ENCODE measurements at places on chromosomes 5 and 9.

DNA sequence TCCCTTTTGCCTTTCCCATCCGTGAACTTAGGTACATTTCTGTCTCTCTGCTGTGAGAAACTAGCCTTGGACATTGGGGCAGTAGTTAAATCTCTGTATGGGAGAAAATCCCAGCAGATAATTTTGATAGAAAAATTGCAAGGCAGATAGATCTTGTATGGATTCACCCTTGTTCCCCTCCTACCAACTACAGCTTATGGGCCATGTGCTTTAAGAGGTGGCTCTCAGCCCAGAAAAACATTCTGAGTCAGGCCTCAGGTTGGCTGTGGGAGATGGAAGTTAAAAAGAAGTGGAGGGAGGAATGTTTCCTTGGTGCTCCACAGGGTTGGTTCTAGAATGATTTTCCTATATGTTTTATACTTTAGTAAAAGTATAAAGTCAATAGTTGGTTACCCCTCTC is 1.4 kb upstream of the KDM3B start:
- DNase-seq: no peak

- DNase-seq: no peak
These were observed 63.8 kb upstream of the PPARGC1B start for GRCh38 chr5:149666212-149666852.

GRCh38 chr5:60594715-60595477 is 105.1 kb downstream of the DEPDC1B start:
- DNase-seq: no peak

- no peak for DNase-seq
These were observed 47.1 kb downstream of the BRINP1 start for GRCh38 chr9:119322184-119322583.

DNA sequence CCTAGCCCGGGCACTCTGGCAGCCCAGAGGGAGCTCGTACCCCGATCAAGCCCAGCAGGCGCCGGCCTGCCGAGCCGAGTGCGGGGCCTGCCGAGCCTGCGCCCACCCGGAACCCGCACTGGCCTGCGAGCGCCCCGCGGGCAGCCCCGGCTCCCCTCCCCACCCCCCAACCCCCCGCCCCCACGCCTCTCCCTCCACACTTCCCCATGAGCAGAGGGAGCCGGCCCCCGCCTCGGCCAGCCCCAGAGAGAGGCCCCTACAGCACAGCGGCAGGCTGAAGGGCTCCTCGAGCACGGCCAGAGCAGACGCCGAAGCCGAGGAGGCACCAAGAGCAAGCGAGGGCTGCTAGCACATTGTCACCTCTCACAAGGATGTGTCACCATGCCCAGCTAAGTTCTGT is 36.2 kb upstream of the CCDC180 start:
- DNase-seq: no peak

- no peak for DNase-seq
These were observed 80.8 kb downstream of the MAPKAP1 start for GRCh38 chr9:125626187-125626586.

DNA sequence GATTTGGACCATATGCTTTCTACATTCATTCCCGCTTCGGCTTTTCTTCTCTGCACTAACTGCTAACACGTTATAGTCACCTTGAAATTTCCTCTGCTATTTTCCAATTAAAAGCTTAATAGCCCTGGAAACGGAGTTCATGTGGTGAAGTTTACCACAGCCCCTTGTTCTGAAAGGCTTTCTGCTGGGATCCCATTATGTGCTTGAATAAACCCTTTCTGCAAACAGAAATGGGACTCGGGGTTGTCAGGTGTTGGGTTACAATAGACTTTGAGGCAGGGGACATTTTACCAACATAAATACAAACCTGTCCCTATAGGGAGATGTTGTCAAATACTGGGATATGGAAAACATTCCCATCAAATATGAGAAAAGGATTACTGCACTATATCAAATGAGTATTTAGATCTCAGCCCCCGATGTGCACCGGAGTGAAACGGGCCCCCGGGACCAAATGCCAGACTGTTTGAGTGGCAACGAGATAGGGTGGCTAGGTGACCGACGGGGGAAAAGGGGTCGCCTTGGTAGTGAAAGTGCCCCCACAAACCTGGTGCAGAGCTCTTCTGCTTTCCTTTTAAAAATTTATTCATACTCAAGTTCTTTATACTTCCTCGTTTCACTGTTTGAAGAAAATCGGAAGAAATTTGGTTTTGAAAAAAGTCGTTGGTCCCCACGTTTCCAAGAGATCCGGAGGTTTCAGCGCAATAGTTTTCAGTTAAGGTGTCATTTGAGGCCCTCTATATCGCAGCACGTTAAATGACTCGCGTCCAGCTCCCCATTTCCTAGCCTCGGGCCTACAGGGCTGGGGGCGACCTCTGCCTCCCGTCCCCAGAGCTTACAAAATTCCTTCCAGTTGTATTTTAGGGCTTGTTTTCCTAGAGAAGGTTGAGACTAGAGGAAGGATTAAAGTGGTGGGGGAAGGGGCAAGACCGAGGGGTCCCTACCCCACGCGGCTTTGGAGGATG is 2.1 kb upstream of the DMRT3 start:
- no peak for DNase-seq

DNA sequence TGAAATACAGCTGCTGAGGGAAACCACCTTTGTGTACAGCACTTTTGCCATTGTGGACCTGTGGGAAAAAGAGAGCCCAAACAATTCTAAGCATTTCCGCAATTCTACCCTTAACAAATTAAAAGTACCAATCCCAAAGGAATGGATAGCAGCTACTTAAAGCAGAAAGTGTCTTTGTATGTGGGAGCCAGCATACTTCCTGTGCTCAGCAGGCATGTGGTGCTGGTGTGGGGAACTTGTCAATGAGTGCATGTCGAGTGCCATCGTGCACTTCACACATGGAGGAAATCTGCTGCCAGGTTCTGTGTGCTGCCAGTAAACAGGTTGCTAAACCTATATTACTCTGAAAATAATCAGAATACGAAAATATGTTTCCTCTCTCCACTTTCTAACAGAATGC is 399.0 kb downstream of the LRRC70 start:
- no peak for DNase-seq

GRCh38 chr5:150293091-150293941 is 3.7 kb upstream of the CAMK2A start:
- no peak for DNase-seq
